ENCODE measurements at places on chromosomes 4 and X. TPM values are rescaled to one million over a fixed set of nuclear protein-coding genes. Genes with fewer than 3 reads are reported as not detected.

DNA sequence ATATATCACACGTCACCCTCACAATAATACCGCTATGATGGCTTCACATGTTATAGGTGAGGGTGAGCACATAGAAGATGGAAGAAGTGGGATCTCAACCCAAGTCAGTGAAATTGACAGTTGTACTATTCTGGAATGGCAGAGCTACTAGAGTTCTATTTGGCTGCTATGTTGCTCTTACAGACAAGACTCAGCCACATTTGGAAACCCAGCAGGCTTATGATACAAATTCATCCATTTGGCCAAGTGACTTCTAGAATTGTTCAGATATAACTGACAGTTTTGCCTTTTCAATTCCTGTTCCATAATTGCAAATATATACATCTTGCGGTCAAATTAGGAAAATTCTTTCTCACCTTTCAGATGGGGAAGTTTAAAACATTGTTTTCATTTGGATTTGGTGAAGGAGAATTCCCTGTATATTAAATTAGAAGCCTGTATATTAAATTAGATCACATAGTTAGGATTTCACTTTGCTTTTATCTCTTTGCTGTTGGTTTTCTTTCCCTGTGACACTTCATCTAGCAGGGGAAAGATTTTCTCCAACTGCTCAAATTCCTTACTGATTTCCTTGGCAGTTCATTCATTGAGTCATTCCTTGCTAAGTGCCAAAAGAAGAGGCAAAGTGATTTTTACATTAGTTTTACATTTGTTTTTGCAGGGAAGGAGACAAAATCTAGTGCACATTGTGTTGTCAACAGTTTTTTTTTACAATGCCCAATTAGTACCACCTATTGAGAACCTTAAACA is 120.6 kb upstream of the TBC1D9 start:
- DNase-seq = no peak

DNA sequence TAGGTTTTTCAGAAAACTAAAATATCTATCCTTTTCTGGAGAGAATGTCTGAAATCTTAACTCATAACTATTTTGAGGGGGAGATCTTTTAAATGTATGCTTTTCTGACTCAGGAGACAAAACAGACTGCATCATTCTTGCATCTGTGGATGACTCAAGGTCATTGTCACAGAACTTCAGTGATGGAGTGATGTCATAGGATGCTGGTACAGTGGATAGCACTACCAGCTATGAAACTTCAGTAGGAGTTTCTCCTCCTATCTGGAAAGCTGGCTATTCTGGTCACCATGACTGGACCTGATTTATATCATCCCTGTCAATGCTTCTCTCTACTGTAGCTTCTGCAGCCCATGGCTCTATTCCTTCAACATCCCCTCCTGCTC is 50.3 kb downstream of the PARM1 start:
- no peak for DNase-seq

GRCh38 chr4:112083587-112084347 is 61.5 kb upstream of the FAM241A start:
- no peak for DNase-seq

- DNase-seq = peak; percentile 22
Observed at GRCh38 chr4:177393236-177393635, 49.0 kb downstream of the AGA start.

DNA sequence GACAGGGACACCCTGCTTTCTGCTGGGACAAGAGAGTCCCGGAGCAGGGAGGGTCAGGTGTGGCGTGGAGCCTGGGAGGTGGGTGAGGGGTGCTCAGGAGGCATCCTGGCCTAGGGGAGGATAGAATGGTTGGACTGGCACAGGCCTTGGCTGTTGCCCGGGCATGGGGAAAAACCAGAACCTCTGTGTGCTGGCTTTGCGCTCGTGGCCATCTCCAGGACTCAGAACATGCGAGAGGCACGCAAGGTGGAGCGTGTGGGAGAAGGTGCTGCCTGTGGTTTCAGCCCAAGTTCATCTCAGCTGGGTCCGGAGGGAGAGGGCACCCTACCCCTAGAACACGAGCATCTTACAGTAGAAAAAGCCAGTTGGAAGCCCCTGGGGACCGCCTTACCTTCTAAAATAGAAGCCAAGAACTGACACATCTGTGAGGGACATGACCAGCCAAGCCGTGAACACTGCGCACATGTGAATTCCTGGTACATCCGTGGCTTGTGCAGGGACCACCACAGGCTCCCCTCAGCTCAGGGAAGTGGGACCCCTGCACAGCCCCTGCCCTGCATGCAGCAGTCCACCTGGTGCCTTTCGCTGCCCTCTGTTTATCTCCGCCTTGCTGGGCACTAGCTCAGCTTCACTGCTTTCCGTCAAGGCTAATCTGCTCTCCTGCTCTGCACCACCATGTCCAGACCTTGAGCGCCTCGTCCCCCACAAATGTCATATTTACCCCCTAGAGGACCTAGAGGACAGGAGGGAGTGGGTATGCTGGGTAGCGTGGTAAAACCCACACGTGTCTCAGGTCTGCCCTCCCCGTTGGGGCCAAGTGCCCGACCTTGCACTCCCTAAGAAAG is 13.5 kb downstream of the MSANTD1 start:
- no peak for DNase-seq

- DNase-seq = no peak
Observed at GRCh38 chrX:133350751-133351150, 64.5 kb downstream of the GPC4 start.

- DNase-seq = no peak
Observed at GRCh38 chrX:143363419-143363818, 153.9 kb downstream of the SPANXN3 start.

DNA sequence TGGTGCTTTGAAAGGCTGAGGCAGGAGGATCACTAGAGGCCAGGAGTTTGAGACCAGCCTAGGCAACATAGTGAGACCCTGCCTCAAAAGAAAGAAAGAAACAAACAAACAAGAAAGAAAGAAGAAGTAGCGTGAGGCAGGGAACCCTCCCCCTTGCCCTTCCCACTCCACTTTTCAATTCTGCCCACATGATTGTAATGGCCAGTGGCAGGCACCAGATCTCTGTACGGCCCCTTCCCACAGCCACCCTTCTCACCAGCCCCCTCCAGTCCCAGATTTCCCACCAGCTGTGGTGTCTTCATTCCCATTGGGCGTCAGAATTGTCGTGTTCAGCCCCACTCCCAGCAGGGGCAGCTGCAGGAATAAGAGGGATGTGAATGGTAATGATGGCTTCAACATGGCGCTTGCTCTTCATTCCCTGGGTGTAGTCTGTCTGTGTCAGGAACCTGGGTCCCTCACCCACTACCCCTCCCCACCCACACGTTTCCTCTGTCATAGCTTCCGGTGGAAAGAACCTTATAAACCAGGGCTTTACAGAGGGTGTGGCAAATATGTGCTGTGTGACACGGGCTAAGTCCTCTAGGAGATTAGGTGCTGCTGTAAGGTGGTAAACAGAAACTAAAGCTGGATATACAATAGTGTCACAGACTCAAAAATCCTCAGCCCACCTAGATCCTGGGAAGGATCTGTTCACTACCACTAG is at the start of gene IL2RG:
TSS of gene IL2RG (minus strand) at position 437 of the 703 bp plus-strand sequence. CDS start at position 399, 38 bp downstream.
- peak; percentile 73 for DNase-seq

DNA sequence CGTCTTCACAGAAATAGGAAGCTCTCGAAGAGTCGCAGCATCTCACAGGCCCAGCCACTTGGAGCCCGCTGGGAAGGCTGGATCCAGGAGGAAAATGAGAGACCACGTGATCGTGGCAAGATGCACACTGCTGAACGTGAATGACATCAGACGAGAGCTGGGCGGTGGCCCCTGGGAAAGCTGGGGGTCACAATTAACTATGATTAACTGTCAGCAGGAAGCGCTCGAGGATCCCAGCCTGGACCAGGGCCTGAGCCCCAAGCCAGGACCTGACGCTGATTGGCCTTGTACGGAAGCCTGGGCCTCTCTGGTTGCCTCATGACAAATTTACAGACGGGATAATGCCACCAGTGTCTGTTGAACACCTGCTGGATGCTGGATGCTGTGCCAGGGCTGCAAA is 321.4 kb downstream of the EVC2 start:
- DNase-seq = no peak

- no peak for DNase-seq
Observed at GRCh38 chr4:87053176-87053658, 118.4 kb downstream of the AFF1 start.

DNA sequence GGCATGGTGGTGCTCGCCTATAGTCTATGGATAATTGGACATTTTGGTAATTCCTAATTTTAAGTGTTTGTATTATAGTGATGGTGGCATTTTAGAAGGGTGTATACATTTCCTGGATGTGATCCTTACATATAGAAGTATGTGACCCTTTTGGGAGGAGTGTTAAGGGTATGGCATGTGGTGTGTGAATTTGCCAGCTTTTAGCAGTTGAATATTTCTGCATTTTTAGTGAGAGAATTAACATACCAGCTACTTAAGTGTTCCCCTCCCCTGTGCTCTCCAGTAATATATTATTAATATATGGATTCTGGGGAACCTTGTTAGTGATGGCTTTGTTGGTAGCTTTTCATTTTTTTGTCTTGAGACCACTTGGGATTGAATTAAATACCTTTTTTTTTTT is 55.3 kb downstream of the STAG2 start:
- DNase-seq = no peak

DNA sequence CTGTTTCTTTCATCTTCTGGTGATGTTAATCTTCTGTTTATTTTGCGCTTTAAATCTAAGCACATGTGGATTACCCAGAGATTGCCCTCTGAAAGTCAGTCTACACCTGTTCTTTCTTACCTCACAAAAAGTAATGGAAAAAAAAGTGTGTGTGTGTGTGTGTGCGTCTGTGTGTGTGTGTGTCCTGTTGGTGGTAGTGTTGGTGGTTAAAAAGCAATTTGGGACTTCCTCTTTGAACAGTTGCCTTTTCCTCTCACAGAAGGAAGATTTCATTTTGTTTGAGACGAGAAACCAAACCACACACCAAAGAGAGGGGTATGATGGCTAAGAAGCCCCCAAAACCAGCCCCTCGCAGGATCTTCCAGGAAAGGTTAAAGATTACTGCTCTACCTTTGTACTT is at the start of gene STAP1:
TSS of gene STAP1 (plus strand) at position 235 of the 400 bp plus-strand sequence. CDS start at position 318, 83 bp downstream.
- peak; percentile 19 for DNase-seq

GRCh38 chr4:139740121-139740520 is 74.5 kb downstream of the MGST2 start:
- no peak for DNase-seq

DNA sequence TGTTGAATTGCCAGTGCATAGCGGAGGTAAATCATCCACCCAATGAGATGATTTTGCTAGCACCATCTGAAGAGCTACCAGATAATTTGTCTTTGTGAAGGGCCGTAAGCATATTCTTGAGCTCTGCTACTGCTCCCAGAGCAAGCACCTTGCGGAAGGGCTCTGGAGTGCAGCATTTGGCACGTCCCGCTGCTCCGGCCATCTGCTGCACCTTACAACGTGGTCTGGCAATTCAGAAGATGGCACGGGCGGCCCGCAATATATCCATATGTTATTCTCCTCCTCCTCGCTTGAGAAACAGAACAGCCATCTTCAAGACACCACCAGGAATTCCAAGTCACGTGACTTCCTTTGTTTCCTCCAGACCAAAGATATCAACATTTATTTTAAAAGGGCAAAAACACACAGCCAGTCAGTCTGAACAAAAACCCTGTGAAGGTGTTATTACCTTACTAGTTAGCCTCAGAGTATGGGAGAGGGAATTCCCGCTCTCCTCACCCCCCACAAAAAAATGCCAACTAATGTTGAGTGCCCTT is 1095.7 kb upstream of the TENM3 start:
- DNase-seq = no peak

DNA sequence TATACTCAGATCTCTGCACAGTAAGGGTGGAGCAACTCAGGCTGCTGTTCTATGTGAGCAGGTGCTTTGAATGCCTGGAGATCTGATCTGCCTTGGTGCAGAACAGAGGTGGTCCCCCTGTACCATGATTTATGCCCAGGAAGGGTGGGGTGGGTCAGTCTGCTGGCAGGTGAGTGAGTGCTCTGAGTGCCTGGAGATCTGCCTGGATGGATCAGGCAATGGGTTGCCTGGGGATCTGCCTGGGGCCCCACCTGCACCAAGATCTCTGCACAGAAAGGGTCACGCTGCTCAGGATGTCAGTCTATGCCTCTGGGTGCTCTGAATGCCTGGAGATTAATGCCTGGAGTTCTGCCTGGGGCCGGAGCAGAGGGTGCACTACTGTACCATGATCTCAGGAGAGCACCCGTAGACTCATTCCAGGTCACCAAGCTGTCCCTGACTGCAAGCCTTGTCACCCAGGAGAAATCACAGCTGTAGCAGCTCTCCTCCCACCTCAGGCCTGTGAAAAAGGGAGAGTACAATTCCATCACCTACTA is 342.9 kb downstream of the GBA3 start:
- DNase-seq = no peak

GRCh38 chrX:25049357-25049756 is 33.6 kb upstream of the ARX start:
- no peak for DNase-seq

DNA sequence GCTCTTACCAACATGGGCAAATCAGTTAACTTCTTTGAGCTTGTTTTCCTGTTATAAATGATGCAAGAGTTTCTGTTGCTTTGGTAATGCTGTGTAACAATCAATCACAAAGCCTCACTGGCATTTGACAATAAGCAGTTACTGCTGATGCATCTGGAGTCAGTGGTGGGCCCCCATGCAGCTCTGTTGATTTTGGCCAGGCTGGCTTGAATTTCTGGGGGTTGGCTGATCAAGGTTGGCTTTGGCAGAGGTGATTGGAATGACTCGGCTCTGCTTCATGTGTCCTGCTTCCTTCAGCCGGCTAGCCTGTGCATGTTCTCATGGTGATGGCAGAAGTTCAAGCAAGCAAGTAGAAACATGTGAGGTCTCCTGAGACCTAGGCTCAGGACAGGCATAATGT is 90.4 kb downstream of the PHEX start:
- DNase-seq = no peak

- no peak for DNase-seq
Observed at GRCh38 chr4:75321484-75321883, 192.7 kb downstream of the RCHY1 start.

The CENPVL2 gene
- total RNA-seq = 0.14 TPM

The GLRB gene
- not detected for total RNA-seq

The HAND2 gene
- not detected for total RNA-seq

The CENPU gene
- total RNA-seq = 75.0 TPM

The FGD1 gene
- total RNA-seq = 0.19 TPM

The GLRA2 gene
- total RNA-seq = not detected

The PF4V1 gene
- not detected for total RNA-seq

The FAM90A26 gene
- total RNA-seq = not detected

The C4orf54 gene
- not detected for total RNA-seq

The AFM gene
- total RNA-seq = not detected

The PCYT1B gene
- 0.74 TPM for total RNA-seq
